ENCODE measurements at places on chromosomes 7 and 10.

GRCh38 chr10:69662173-69662877 lies 32.3 kb downstream of the FAM241B start:
- peaks cover 11% of the 10 kb centered on the region for H3K27me3 ChIP-seq
- H3K4me3 ChIP-seq = no peak overlapping the region
- no peak overlapping the region for H3K27ac ChIP-seq
- H3K36me3 ChIP-seq = no peaks in the 10 kb centered on the region
- DNase-seq = no peak

DNA sequence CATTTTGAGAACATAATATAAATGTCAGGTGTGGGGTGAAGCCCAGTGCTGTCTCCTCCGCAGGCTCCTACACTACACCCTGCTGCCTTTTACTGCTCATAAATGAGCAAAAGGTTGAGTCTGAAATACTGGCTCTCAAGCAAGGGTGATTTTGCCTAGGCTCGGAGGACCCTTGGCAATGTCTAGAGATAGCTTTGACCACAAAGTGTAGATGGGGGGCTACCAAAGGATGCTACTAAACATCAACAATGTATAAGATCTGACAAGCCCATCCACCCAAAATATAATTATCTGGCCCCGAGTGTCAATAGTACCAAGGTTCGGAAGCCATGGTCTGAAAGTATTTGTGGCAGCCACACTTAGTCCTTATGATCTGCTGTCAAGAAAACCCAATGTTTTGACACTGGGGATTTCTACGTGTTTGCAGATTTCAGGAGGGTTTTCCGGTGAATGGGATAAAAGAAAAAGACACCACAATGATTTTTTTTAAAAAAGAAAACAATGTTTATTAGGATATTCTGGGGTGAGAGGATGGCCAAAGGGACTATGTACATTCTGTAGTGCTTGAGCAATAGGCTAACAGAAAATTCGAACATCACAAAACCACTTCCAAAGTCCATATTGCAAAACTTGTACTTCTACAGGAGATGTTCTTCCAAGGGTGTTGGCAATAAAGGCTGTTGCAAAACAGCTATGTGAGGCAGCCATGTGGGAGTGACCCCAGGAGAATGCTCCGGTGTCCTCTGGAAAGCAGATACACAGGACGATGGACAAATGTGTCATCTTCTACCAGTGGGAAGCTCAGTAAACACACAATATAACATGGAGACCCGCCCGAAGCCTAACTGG lies 216.3 kb downstream of the GFRA1 start:
- no peaks in the 10 kb centered on the region for H3K36me3 ChIP-seq
- H3K4me1 ChIP-seq = no peaks in the 10 kb centered on the region
- H3K27me3 ChIP-seq = no peaks in the 10 kb centered on the region
- H3K4me3 ChIP-seq = no peak overlapping the region
- DNase-seq = no peak

DNA sequence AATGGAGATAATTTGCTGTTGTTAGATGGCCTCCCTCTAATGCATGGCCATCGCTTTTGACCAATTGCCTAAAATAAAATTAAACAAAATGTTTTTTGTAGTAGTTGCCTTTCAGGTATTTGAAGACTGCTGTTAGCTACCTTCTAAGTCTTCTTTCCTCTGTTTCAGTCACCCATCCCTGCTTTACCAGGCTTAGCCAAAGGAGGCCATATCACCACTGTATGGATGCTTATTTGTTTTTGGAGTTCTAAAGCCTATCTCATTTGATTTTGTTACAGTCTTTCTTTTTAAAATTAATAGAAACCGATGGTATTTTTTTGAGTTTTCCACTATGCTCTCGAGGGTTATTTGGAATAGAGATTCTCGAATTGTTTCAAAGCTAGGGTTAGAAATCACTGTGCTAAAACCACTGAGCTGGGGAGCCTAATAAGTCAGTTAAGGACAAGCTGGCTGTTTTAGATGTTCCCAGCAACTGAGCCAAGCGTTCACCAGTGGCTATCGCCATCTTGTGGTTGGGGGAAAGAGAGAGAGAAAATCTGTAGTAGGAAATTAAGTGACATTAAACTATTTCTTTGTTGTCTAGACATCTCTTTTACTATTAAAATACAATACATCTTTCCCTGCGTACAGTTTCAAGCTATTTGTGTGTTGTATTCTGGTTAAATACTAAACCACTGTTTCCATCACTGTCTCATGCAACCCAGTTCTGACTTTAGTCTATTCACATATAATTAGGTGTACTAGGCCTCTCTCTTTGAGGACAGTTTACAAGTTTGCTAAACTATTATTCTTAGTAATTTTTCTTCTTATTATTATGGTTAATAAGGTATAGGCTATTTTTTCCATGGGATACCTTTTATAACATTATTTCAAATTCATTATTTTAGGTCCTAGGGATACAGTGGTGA lies 52.2 kb downstream of the GPR158 start:
- no peaks in the 10 kb centered on the region for H3K27me3 ChIP-seq
- no peak overlapping the region for H3K4me3 ChIP-seq
- H3K36me3 ChIP-seq = no peaks in the 10 kb centered on the region
- H3K27ac ChIP-seq = no peak overlapping the region
- DNase-seq = no peak

DNA sequence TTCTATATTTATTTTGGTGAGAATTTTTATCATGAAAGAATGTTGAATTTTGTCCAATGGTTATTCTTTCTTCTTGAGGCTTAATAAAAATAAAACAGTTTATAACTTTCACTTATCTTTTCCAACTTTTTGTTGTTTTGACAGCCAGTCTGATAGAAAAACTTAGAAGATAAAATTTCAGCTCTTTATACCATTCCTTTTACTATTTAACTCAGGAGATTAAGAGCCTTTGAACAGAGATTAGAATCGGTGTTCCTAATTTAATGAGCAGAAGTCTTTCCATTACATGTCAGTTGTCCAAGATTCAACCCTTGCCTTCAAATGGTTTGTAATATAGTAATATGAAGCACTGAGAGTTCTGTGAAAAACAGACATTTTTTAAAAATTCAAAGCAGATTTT lies 97.8 kb upstream of the SEC61G start:
- H3K4me1 ChIP-seq = no peaks in the 10 kb centered on the region
- no peak for DNase-seq
- H3K27ac ChIP-seq = no peak overlapping the region
- H3K4me3 ChIP-seq = no peak overlapping the region

DNA sequence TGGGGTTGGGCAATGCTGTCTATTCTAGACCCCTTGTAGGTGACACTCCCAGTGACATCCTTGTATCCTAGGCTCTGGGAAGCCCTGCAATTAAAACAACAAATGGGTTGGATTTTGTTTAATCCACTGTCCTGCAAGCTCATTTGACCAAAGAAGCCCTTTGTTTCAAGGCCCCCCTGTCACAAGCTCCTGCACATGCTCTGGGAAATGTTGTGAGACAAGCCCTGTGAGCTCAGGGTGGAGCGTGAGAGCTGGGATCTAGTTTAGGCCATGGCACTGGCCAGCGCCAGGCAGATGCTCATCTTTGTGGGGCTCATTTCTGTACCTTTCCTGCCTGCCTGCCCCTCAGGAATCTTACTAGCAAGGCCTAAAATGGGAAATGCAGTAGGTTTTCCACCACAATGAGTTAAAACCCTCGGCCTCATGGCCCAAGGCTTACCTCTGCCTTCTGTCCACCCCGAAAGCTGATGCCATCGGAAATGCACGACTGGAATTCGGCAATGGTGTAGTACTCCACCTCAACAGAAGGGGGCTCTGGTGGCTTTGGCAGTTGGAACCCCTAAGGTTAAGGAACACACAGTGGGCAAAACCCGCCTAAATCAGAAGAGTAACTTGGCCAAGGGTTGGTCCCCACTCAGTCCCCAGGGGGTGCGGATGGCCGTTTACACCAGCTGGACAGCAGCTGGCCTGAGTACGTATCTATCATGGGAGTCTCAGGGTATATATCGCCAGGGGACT lies 112.0 kb downstream of the NEURL1 start:
- H3K27ac ChIP-seq = no peak overlapping the region
- H3K4me3 ChIP-seq = no peak overlapping the region
- no peaks in the 10 kb centered on the region for H3K36me3 ChIP-seq
- DNase-seq = peak; percentile 19

Measured in activated T-helper 2 cell treated with anti-CD3 and anti-CD28 coated beads, Interferon-gamma antibody, Interleukin-2, Interleukin-4, amounts not matched to agents 10 μg/mL and 5 μg/mL and 100 μg/mL, durations not matched to agents 14 hours and 24 hours and 36 hours (primary cell).